Lung microvascular endothelial cell (primary cell): ENCODE measurements at places on chromosomes 3 and 15. TPM values are rescaled to one million over a fixed set of nuclear protein-coding genes. Genes with fewer than 3 reads are reported as not detected.

DNA sequence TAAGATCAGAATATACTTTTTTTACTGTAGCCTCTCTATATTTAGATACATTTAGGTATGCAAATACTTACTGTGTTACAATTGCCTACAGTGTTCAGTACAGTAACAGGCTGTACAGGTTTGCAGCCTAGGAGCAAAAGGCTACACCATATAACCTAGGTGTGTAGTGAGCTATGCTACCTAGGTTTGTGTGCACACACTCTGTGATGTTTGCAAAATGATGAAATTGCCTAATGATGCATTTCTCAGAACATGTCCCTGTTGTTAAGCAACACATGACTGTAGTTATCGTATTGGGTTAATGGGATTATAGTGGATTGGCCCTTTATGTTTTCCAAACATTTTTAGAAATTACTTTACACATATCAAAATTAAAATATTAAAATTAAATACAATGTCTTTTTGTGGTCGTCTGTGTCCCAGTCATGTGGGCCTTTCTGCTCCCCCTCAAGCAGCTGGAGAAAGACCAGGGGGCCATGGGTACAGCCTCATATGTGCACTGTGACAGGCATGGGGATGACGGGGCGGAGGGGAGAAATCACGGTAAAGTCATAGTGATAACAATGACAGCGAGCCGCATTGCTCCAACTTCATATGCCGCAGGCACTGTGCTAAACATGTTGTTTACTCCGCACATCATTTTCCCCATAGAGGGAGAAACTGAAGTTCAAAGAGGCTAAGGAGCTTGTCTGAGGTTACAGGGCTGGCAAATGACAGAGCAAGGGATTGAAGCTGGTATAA, 27.4 kb upstream of the PLA2G4E start:
- no peak for DNase-seq

DNA sequence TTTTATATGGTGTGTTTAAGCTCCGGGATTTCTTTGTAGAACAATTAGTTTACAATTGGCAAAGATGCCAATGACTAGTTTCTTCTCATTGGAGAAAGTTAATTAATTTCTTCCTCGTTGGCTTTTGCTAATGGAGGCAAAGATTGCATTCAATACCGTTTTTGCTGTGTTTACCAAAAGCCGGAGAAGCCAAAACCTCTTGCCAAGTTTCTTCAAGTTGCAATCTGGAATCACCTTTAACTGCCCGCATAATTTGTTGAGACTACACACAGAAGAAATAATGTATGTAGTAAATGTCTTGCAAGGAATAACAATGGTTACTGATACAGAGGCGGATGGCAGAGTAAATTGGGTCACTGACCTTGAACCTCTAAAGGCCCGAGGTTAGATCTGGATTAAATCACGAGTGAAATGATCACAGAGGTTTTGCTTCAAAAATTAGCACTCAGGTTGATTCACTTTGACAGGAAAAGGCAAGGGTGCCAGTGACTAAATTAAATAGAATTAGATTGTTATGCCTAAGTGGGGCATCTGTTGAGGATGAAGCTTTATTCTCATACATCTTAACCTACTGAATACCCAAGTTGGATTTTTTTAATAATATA, 732.1 kb upstream of the NR2F2 start:
- DNase-seq: no peak

GRCh38 chr3:126896067-126896441, 86.9 kb upstream of the PLXNA1 start:
- no peak for DNase-seq

DNA sequence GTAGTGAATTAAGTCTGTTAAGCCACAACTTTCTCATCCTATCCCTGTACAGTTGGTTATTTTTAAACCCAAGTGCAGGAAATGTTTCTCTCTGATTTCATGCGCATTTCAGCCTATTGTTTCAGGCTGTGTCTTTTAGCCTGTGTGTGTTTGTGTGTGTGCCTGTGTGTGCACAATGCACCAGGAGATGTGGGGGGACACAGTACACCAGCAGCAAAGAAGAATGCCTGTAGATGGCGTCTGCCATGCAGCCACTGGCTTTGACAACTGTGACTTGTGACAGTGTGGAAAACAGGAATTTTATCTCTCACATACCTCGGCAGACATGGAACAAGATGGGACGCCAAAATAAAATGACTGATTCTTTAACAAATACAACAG, 43.6 kb upstream of the PLXNA1 start:
- DNase-seq: peak; percentile 76

DNA sequence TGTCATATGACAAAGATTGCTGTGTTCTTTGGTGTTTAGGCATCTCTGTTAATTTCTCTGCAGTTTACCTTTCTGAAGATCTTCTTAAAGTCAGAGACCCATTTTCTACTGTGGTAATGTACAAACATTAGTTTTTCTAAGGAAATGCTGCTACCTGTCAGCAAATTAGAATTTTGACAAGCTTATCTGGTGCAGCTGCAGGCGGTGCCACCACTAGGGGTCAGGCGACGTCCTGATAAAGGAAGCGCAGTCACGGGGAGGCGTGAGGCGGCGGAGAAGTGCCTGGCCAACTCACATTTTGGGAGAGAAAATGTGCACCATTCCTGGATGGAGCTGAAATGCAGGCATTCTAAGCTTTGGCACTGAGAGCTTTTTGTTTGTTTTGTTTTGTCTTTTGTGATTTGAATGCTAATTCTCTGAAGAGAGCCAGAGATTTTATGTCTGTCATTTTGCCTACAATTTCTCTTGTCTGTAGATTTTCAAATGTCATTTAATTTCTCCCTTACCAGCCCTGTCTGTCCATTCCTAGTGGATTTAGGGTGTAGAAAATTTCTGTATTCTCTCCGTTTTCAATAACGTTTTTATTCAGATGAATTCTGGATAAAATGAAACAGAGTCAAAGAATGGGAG, 24.9 kb upstream of the SIAH2 start:
- DNase-seq: peak; percentile 79

- DNase-seq: no peak
Measured at GRCh38 chr3:122690096-122690495, 9.5 kb downstream of the PARP14 start.

DNA sequence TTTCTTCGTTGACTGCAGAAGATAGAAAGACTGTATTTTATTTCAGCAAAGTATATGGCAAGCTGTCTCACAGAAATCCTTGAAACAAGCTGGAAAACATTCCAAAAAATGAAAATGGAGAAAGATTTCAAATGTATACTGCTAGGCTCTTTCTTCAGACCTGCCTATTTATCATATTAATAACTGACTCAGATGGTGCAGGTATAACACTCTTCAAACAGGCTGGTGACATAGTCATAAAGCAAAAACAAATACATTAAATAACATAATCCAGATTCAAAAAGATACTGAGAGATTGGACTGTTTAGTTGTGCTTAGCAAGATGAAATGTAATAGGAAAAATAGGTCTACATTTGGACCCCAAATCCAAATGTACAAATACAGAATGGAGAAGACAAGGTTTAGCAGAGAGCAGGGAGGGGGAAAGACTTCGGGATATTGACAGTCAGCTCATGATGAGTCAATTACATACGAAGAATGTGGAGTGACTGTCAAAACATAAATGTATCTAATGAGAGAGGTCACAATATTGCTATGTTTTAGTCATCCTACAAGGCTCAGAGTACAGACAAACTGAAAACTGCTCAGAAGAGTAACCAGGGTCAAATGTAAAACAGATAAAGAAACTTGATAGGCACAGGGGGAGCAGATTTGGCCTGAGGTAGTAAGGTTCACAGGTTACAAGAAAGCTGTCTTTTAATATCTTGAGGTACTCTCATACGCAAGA, 88.7 kb downstream of the DMXL2 start:
- DNase-seq: no peak

- DNase-seq: no peak
Measured at GRCh38 chr15:39896846-39897245, 23.2 kb downstream of the GPR176 start.

GRCh38 chr3:71109977-71110285, 473.6 kb downstream of the FOXP1 start:
- DNase-seq: no peak

DNA sequence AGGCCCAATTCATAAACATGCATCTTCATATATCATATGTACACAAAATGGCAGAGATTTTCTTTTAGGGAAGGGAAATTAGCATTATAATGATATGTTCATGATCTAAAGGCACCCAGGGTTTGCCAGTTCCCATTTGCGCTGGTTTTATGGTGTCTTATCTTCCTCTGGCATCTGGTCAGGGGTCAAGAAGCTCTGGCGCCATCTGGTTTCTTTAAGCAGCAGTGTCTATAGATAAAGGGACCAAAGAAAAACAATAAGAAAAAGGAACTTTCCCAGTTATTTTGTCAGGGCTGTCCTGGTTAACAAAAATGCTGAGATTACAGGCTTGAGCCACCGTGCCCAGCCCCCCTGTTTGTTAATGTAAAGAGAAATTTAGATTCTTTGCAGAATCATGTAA, 3.3 kb upstream of the DCP1A start:
- peak; percentile 56 for DNase-seq

- DNase-seq: peak; percentile 28
Measured at GRCh38 chr15:94692710-94693109, 461.3 kb downstream of the MCTP2 start.

DNA sequence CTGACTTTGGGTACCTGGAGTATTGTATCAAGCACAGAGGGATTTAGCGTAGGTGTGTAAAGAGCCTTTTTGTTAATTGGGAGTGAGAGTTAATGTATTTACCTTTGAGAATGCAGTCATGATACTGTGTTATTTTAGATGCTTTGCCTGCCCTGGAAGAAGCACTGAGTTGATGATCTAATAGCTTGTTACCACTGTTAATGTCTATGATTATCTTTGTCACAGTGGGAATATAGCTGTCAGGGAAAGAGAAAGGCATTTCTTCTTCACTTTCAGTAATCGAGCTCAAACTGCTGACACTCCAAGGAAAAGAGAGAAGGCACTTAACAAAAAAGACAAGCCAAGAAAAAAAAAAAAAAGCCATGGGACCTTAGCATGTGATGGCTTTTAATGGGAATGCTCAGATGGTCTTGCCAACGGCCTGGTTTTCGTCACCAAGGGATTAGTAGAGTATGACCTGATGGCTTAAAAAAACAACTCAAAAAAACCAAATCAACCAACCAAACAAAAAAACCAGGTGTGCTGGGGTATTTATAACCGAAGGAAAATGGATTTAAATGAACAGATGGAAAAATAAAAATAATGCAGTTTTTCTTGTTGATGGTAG, 387.4 kb downstream of the PTPRG start:
- DNase-seq: no peak

GRCh38 chr15:70259028-70259424, 161.3 kb upstream of the TLE3 start:
- no peak for DNase-seq

DNA sequence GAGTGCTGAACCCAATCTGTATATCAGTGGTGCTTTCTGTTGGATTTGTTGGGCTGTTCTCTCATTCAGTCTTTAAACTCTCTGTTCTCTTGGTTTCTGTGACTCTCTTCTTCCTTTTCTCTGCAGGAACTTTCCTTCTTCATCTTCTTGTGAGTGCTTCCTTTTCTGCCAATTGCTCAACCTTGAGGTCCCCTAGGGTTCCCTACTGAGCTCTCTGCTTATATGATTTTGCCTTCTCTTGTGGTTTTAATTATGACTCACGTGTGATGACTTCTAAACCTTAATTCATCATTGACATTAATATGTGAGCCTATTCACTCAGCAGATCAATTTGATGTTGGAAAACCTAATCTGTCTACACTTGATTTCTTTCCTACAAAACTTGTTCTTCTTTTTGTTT, 39.4 kb downstream of the MOBP start:
- no peak for DNase-seq

GRCh38 chr3:135040321-135041240, 245.5 kb downstream of the EPHB1 start:
- no peak for DNase-seq

DNA sequence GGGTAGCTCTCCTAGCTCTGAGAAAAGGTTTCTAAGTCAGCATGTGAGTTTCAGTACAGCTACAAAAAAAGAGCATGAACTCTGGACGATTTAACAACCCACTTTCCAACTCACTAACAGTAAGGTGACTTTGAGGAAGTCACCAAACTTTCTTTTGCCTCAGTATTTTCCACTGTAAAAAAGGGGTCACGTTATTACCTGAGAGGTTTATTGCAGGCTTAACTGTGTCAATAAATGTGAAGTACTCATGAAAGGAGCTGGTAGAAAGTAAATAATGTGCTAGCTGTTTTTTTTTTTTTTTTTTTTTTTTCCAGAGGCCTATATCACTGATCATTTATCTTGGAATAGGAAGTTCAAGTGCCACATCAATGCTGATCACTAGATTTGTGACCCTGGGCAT, 89.3 kb downstream of the PLSCR2 start:
- no peak for DNase-seq

- no peak for DNase-seq
Measured at GRCh38 chr3:171266034-171266739, 194.0 kb downstream of the TNIK start.

GRCh38 chr3:10725846-10726245, 90.2 kb upstream of the SLC6A11 start:
- DNase-seq: no peak

DNA sequence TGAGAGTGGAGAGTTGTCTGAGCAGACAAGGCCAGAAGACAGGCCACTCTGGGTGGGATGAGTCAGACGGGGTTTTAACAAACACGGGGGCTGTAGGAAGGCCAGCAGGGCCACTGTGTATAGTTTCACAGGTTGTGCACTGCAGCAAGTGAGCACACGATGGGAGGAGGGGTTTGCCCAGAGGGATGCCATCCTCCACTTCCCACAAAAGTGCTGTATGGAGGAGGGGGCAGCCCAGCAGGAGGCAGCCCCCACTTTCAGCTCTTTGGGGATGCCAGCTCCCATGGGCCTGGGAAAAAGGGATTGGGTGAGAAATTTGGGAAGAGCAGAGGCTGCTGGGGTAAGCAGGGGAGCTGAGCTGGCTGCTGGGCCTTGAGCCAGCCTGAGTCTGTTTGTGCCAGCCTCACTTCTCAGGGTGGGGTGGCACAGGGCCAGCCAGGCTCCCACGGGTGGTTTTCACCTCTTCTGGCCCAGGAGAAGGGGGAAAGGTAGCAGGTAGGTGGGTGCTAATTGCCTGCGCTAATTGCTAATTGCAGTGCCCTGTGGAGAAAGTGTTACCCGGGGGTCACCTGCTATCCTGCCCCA, 6.7 kb downstream of the ZBTB47 start:
- no peak for DNase-seq

DNA sequence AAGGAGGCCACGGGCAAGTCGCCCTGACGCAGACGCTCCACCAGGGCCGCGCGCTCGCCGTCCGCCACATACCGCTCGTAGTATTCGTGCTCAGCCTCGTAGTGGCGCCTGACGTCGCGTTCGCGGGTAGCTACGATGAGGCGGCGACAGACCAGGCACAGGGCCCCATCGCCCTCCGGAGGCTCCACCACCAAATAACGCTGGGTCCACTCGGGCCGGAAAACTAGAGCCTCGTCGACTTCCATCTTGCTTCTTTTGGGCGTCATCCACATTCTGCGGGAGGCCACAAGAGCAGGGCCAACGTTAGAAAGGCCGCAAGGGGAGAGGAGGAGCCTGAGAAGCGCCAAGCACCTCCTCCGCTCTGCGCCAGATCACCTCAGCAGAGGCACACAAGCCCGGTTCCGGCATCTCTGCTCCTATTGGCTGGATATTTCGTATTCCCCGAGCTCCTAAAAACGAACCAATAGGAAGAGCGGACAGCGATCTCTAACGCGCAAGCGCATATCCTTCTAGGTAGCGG, at the start of gene EPM2AIP1:
Gene EPM2AIP1, minus strand, starts transcription at position 326 of the 520 bp plus-strand sequence. Its CDS starts 54 bp downstream, at position 272.
- DNase-seq: no peak

DCBLD2 gene
- total RNA-seq: 16.1 and 16.5 TPM in 2 replicates

CCDC39 gene
- total RNA-seq: not detected in 2 replicates

ISLR2 gene
- under 0.01 and 0.20 TPM in 2 replicates for total RNA-seq

IREB2 gene
- 22.9 and 28.8 TPM in 2 replicates for total RNA-seq

UBR1 gene
- 31.4 and 46.2 TPM in 2 replicates for total RNA-seq

IMPG2 gene
- total RNA-seq: 0.44 and 0.99 TPM in 2 replicates

ZNF774 gene
- 0.65 and 0.79 TPM in 2 replicates for total RNA-seq

FANCD2OS gene
- not detected in 2 replicates for total RNA-seq
